ENCODE measurements at places on chromosomes 3 and 15. TPM values are rescaled to one million over a fixed set of nuclear protein-coding genes. Genes with fewer than 3 reads are reported as not detected.

Gene KLHL40
- 0.17 TPM for polyA plus RNA-seq

Gene LMLN
- polyA plus RNA-seq: 0.83 TPM

DNA sequence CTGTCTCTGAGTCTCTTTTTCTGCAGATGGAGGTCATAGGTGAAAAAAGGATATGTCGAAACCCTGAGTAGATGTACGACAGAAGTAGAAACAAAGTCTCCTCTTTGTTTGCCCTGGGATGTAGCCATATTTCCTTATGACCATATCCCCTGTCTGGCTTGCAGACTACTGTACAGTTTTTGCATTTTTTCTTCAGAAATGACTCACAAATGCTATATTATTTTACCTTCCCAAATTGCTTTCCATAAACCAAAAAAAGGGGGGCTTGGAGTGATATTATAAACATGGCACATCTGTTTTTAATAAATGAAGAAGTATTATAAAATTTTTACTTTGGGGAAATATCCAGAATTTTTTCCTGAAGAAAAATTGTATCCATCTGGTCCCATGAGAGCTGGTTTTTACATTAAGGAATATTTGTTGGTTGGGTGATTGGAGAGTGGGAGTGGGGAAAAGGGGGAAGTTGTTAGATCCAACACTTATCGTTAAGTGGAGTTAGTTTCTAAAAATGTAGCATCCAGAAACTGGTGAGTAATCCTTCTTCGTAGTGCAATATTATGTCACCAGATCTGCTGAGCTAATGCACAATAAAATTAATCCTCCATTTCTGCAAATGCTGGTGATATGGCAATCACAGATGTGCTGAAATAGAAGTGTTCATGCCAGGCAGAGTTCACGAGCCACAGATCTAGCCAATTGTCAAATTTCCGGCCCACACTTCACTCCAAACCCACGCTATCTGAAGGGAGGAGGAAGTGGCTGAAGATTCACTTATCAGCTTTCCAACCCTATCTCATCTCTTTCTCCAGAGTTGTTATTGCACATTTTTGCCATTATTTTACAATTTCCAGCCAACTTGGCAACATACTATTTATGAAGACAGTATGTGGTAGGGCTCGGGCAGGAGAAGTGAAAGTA lies 313.6 kb upstream of the ATP11B start:
- no peak for DNase-seq

DNA sequence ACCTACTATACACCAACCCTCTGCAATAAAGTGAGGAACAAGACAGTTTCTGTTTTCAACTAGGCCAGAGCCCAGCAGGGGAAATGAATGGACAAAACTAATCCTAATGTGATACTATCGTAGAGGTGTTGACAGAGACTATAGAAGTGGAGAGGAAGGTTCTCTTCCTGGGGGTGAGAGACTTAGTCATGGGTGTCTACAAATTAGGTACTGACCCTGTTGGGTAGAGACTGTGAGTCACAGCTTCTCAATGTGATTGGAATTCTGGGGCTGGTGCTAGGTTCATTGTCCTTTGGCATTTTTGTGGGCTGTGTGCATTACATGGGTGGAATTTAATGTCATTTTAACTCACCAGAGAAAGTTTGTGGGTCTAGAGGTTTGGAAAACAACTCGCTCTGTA lies 79.3 kb downstream of the ADAMTSL3 start:
- DNase-seq: no peak

DNA sequence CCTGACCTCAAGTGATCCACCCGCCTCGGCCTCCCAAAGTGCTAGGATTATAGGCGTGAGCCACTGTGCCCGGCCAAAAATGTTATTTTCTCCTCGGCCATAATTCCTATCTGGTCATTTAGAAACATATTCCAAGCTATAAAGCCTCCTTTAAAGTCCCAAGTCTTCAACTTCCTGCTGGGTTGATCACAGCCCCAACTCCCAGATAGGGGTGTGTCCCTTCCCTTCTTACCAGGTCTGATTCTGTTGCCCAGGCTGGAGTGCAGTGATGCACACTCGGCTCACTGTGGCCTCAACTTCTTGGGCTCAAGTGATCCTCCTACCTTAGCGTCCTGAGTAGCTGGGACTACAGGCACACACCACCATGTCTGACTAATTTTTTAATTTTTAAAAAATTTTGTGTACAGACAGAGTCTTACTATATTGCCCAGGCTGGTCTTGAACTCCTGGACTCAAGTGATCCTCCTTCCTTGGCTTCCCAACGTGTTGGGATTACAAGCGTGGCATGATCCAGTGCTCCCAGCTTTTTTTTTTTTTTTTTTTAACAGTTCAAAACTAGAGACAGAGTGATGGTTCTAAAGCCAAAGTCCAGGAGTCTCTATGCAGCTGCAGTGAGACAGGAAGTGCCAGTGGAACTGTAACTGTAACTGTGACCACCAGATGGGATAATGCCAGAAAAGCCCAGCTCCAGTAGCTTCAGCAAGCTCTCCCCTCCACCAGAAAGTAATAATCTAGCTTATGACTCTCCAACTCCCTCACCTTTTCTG lies 8.2 kb upstream of the PRKAR2A start:
- peak; percentile 4 for DNase-seq

DNA sequence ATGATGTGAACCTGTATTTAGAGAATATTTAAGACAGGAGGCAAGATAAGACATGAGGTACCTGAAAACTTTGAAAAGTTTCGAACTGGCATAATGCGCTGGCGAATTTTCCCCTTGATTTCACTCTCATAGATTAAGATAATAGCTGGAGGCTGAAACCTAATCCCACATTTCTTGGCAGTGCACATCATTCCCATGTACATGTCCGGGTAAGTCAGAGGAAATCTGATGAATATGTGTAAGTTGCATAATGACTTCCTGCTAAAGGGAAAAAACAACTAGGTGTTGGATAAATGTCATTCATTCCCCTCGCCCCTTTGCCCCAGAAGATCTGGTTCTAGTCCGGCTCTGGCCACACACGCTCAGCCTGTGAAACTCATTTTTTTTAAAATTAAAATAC lies 3.6 kb downstream of the CEP19 start:
- DNase-seq: no peak

GRCh38 chr3:56012721-56013120 lies 455.5 kb downstream of the ERC2 start:
- no peak for DNase-seq

DNA sequence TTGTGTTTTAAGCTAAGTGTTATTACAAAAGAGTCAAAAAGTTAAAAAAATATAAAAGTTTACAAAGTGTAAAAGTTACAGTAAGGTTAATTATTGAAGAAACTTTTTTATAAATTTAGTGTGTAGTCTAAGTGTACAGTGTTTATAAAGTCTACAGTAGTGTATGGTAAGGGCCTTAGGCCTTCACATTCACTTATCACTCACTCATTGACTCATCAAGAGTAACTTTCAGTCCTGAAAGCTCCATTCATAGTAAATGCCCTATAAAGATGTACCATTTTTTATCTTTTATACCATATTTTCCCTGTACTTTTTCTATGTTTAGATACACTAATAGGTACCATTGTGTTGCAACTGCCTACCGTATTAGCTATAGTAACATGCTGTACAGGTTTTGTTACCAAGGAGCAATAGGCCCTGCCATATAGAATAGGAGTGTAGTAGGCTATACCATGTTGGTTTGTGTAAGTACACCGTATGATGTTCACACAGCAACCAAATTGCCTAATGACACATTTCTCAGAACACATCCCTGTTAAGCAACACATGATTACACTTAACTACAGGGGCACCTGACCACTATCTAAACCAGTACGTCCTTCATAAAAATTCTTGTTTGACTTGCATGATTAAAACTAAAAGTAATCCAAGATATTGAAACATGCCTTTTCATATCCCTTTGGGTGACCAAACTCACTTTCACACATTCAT lies 17.2 kb downstream of the RAD18 start:
- DNase-seq: no peak

- DNase-seq: no peak
These were observed 27.7 kb downstream of the SRP14 start for GRCh38 chr15:40011303-40011702.

DNA sequence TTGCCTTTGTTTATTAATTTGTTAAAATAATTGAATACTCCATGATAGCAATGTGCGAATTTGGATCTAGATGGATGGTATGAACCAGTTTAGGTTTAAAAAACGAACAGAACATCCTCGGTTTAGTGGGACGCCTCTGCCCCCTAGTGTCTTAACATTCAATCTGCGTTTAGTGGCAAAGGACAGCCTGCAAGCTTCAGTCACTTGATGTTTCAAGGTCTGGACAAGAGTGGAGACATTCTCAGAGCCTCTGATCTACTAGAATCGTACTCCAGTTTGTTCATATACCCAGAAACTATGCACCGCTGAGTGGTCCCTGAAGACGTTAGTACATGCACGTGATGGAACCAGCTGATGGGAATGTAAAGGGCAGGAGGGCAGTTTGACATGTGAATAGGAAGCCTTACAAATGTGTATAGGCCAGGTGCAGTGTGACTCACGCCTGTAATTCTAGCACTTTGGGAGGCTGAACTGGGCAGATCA lies 17.8 kb upstream of the ATP13A4 start:
- no peak for DNase-seq
